GM12892 (cell line): ENCODE measurements at places on chromosomes 2 and 18.
A peak's percentile ranks its signal among the peaks of the same experiment; 100 is the strongest.

- DNase-seq = no peak
Observed at GRCh38 chr2:212237350-212238095, 301.1 kb downstream of the ERBB4 start.

- DNase-seq = no peak
Observed at GRCh38 chr2:83900862-83901261, 558.2 kb downstream of the SUCLG1 start.

GRCh38 chr2:11634584-11634983 is 35.4 kb downstream of the NTSR2 start:
- no peak for DNase-seq

- DNase-seq = no peak
Observed at GRCh38 chr2:142875652-142876051, 1.8 kb upstream of the KYNU start.

GRCh38 chr2:59184276-59185020 is 943.3 kb upstream of the FANCL start:
- DNase-seq = no peak

DNA sequence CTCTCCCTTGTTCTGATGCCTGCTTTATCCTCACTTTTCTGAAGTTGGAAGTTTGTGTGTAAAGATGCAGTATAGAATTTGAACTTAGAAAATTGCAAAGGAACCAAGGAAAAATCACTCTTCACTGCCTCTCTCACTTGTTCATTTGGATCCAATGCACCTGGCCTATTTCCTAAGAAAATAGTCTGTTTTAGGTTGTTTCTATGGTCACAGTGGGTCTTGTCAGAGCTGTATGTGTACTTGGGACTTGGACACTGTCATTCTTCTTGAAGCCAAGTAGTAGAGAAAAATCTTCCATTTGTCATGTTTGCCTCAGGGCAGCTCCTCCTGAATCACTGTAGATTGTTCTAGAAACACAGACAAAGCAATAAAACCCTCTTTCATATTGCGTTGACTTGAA is 80.3 kb upstream of the SESTD1 start:
- DNase-seq = no peak

DNA sequence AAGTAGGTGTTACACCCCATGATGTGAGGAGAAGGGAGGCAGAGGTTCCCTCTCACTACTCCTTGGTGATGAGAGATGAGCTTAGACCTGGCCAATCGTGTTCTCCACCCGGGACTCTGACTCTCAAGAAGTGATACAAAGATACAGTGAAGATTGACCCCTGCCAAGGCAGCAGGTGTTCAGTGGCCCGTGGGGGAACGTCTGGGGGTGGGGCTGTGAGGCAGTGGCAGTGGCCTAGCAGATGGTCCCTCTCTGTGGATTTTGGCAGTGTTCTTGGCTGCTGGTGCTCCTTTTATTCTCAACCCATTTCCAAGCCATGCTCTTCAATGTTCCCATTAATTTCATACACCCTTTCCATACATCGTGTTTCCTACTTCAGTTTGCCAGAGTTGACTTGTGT is 120.4 kb upstream of the NEDD4L start:
- no peak for DNase-seq

DNA sequence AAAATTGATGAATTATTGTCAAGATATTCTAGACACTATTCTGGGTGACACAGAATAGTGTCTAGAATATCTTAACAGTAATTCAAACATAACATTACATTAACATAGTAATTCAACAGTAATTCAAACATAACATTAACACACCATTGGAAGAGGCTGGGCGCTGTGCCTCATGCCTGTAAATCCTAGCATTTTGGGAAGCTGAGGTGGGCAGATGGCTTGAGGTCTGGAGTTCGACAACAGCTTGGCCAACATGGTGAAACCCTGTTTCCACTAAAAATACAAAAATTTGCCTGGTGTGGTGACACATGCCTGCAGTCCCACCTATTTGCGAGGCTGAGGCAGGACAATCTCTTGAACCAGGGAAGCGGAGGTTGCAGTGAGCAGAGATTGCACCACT is 195.8 kb downstream of the ZRANB3 start:
- no peak for DNase-seq

DNA sequence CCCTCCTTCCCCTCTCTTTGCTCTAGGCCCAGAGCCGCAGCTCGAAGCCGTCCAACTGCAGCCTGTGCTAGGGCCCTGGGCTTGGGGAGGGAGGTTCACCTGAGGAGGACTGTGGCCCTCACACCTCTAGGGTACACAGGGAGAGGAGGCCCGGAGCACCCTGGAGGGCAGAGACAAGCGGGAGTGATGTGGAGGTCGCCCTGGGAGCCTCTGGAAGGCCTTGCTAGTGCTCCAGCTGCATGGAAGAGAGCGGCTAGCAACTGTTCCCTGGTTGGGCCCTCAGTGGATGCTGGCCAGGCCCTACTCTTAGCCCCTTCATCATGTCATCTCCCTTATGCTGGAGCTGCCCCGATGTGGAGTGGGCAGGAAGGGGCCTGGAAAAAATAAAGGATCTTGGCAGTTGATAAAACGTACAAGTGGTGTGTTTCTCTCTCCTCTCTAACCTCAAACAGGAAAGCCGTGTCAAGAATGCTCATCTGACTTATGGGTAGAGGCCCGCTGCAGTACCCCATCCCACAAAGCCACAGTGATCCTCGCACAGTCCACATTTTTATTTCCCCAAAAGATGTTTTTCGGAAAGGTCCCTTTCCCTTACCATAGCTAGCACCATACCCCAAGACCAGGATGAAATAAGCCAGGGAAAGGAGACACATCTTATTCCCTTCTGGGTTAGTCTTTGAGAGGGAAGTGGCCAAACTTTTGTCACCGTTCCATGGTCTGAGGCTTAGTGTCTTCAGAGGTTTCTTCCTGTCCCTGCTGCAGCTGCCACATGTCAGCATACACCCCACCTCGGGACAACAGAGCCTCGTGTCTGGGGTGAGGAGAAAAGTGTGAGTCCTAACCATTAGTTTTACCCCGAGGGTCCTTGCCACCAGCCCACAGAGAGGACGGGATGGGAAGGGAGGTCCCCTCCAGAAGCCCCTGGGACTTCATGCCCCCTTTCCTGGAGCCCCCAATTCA is 2.9 kb downstream of the ZFAND2B start:
- DNase-seq = no peak

- DNase-seq = no peak
Observed at GRCh38 chr18:37545461-37546271, 19.9 kb downstream of the CELF4 start.

DNA sequence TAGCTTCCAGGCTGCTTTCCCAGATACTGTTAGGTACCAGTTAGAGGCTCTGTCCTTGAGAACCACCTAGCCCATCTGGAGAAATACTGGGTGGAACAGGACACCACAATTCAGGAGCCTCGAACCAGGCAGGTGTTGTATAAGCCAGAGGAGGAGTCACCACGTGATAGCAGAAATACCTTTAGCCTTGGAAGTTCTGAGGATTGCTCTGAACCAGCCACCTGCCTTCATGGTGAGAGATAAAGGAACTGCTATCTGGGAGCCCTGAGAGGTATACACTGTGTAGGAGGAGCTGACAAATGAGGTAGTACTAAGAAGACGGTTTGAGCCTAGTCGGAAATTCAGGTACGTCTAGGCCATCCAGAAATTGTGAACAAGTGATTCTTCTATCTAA is 7.6 kb upstream of the GPBAR1 start:
- DNase-seq = no peak

GRCh38 chr2:159875083-159875482 is 77.1 kb upstream of the CD302 start:
- no peak for DNase-seq

DNA sequence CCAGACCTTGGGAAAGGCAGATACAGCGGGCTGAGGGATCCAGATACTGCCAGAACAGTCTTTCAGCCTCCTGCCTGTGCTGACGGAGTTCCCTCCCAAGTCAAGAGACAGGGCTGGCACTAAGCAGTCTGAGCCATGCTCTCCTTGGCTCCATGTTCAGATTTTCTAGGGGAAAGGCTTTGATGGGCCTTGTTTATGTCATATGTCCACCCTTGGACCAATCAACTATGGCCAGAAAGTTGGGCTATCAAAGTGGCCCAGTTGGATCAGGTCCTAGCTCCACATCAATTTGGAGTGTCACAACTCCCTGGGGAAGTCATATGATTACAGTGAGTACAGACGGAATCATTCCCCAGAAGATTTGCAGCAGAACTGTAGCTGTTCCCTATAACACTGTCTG is 152.0 kb downstream of the GREB1L start:
- DNase-seq = no peak

GRCh38 chr18:73839441-73839840 is 308.2 kb downstream of the FBXO15 start:
- no peak for DNase-seq

DNA sequence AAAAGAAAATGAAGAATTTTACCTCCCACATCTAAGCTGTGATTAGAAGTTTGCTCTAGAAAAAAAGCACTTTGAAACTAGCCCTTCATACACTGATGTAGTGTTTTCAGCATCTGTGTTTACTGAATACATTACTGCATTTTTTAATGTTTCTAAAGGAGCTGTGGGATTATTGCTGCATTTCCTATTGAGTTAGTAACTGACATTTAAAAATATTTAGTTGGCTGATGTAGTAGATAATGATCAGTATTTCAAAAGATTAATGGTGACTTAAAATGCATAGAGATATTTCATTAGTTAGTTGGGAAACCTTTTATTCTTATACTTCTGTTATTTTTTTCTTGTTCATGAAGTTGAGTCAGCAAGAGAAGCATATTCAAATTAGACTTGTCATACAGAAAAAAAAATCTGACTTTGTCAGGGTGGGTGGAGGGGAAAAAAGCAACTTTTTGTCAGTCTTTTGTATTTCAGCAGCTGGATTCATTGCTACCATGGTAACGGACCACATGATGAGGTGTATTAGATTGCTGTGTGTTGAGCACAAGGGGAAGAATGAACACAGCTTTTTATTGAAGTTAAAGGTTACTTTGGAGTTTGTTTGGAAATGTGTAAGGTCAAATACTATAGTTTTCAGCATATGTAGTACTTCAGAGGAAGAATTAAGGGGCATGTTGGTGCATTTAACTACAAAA is at the start of gene DTNA:
DTNA (plus strand) TSS at position 549 of the 692 bp plus-strand sequence. CDS start 45,679 bp downstream, outside the sequence.
- no peak for DNase-seq

- no peak for DNase-seq
Observed at GRCh38 chr2:177998996-177999395, 73.6 kb downstream of the PDE11A start.

- DNase-seq = peak; percentile 80
Observed at GRCh38 chr2:240913810-240914644, 7.9 kb downstream of the CROCC2 start.

DNA sequence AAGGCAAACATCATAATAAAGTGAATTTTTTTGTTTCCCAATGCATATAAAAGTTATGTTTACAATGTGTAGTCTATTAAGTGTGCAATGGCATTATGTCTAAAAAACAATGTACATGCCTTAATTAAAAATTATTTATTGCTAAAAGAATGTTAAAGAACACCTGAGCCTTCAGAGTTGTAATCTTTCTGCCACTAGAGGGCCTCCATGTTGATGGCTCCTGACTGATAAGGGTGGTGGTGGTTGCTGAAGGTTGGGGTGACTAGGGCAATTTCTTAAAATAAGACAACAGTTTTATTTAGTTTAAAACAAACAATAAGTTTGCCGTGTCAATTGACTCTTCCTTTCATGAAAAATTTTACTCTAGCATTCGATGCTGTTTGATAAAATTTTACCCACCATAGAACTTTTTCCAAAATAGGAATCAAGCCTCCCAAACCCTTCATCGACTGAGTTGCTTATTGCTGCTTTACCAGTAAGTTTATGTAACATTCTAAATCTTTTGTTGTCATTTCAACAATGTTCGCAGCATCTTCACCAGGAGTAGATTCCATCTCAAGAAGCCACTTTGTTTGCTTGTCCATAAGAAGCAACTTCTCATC is 32.3 kb downstream of the MAP3K2 start:
- no peak for DNase-seq

DNA sequence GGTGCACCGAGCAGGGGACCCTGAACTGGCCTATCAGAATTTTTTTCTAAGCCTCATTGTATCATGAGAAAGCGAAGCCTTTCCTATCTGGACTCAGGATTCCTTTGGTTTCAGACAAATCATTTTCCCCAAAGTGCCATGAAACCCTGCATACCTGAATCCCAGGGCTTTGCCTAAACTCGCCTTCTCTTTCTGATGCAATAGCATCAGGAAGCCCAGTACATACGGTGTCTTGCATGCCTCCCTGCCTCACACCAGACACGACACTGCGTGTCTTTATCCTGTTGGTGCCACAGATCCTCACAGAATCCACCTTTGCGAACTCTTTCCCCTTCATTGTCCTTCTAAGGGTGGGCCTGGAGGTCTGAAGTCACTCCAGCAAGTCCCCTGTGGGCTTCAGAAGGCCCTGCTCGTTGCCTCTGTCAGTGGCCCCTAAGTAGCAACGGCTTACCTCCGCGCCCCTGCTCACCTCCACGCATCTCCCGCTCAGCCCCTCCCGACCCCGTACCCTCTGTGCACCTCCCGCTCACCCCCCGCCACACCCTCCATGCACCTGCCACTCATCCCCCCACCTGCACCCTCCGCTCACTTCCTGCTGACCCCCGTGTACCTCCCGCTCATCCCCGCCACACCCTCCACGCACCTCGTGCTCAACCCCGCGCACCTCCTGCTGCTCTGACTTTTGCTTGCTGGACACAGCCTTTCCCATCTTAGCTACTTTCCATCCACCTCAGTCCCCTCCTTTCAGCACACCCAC is 83.4 kb downstream of the TPGS2 start:
- DNase-seq = no peak

GRCh38 chr2:127887082-127887775 is 1.5 kb upstream of the AMMECR1L start:
- no peak for DNase-seq

DNA sequence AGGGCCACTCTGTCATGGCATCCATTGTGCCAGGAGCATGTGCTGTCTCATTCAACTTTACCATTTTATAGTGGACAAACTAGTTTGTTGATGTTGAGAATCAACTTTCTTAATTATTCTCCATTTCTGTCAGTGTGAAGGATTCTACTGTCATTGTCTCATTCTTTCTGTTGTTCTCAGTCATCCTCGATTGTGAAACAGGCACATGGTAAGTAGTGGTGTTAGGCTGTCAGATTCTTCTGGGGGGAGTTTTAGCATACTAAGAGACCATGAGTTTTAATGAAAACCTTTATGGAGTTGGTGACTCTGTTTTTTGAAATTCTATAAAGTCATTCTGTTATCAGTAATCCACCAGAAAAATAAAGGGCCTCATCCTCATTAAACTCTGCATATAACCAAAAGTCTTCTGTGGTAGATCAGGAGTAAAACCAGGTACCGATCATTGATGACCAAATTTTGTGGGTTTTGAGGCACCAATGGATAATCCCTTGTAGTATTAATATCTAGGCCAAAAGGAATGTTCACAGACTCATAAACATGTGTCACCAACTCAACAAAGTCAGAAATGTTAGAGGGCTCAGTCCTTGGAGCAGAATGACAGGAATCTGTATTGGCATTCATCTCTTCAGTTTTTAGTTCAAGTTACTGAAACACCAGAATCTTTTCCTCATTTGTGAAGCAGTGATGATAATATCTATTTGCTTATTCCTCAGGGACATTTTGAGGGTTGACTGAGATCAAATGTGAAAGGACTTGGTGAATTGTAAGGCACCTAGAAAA is 73.2 kb downstream of the CERS6 start:
- no peak for DNase-seq
